Left lobe of liver (tissue), 2 donors: ENCODE measurements at places on chromosomes 3 and 15.
A peak's percentile ranks its signal among the peaks of the same experiment; 100 is the strongest.

- peak; percentile 56 for DNase-seq
These were observed 17.7 kb downstream of the SLC25A20 start for GRCh38 chr3:48881006-48881405.

DNA sequence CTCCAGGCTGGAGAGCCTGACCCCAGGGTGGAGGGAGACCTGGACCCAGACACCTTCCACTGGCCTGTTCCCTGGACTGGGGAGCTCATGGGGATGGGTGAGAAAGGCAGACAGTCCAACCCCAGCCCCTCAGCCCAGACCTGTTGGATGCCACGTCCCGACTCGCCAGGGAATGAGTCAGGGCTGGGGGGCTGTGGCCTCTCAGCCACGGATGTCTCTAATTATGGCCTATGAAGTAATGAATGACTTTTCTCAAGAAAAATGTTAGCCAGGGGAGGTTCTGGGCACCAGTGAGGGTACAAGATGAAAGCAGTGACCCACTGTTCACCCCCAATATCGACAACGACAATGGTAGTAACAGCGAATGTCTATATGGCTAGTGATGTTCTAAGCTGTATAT lies 107.0 kb upstream of the RPL32 start:
- no peak for DNase-seq

GRCh38 chr3:100836661-100837060 lies 127.4 kb downstream of the TFG start:
- DNase-seq, result no peak

- DNase-seq, result no peak
These were observed 33.3 kb upstream of the ATG7 start for GRCh38 chr3:11238880-11239279.

DNA sequence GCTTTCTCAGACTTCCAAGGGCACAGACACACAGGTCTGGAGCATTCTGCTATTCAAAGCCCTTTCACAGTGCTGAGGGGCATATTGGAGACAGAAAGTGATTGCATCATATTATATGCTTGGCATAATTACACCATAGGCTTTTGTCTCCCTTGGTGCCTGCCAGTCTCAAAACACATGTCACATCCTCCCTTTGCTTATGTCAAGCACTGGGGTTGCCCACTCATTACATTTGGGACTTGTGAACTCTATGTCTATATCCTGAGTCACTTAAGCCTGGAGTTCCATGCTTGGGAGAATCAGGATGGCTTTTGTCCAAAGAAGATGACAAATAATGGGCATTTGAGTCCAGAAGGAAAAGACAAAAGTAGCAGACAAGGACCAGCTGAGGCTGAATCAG lies 12.3 kb upstream of the PDZRN3 start:
- no peak for DNase-seq

DNA sequence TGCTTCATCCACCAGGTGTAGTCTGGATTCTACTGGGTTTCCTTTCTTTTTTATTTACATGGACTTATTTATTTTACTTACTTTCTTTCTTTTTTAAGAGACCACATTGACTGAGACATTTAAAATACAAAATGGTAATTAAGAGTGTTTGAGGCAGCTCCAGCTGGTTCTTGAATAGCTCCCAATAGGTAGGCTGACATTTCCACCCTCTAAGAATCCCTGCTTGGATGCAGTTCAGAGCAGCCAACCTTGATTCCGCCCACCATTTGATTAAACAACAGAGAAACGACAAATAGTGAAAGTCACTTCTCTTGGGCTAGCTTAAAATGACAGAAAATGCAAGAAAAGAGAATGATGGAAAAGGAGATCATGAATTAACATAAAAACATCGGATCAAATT lies 270.5 kb downstream of the TUSC7 start:
- DNase-seq, result no peak

- DNase-seq, result peak; percentile 71
These were observed 520 bp downstream of the SLC26A6 start for GRCh38 chr3:48634661-48635221.

DNA sequence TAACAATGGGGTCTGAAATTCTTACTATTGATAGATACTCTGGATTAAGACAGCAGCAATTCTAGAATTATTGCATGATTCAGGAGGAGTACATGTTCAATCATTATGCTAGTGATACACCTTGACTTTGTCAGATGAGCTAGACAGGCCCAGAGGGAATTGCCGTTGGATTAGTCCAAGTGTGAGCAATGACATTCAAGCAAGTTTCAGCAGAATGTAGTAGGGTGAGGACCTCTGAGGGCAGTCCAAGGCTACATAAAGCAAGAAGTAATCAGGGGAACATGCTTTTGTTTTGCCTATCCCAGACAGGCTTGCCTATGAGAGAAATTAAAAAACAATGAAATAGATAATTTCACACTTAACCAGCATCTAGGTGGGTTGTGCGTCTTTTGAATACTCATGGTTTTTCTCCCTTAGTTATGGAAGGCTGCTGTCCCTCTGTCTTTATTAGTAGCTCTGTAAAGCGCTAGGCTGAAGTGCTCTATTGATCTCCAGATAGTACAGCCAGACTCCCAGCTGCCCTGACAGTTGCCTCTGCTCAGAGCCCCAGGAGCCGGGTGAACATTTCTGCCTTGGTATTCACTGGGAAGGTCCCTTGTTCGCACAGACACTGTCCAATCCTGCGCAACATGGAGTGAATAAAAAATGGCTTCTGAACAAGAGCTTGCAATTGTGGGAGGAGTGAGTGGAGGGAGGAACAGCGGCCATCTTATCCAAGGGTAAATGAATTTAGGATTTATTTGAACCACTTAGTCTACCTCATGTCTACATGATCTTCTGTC lies 316.6 kb upstream of the ONECUT1 start:
- DNase-seq, result no peak

DNA sequence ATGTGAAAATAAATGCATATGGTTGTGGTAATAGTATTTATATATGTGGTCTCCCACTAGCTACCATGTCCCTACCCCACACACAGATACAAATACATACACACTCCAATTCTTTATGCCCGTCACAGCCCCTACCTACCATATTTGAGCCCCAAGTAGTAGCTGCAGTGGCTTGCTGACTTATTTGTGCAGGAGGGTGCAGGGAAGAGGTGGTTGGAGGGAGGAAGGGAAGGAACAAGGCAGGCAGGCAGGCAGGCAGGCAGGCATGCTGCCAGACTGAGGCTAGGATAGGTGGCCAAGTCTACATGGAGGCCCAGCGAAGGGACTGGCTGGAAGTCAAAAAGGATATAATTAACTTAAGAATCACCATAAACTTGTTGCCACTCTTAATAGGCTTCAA lies 82.9 kb downstream of the SCN11A start:
- no peak for DNase-seq

- peak; percentile 46 for DNase-seq
These were observed 503.5 kb downstream of the FGF12 start for GRCh38 chr3:192223815-192224214.

DNA sequence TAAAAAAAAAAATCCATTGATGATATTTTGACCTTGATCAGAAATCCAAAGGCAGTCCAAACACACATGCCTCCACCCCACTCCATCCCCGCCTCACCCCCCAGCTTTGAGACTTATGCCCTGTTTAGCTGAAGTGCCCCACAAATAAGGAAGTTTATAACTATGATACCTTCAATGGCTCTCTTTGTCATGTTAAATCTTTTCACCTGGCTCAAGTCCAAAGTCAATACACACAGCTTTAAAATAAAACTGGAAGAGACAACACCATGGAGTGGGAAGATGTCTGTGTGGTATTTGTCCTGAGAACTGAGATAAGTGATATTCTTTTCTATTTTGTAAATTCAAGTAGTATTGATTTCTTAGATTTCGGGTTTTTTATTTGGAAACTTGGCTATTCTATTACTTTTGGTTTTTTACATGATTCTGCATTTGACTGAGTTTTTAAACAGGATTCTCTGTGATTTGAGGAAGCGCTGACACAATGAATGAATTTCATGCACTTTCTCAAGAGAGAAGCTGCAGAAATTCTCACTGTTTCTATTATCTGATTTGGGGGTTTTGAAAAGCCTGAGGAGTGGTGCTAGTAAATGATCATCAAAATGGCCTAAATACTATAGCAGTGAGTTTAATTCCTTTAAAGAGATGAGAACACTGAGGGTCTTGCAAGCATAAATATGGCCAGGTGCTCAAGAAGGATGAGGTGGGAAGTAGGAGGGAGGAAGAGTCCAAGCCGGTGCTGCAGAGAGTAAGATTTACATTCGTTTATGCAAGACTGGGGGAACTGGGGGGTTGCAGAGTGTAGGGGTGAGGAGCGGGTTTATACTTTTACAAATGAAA lies 5.2 kb downstream of the FOXB1 start:
- DNase-seq, result no peak

DNA sequence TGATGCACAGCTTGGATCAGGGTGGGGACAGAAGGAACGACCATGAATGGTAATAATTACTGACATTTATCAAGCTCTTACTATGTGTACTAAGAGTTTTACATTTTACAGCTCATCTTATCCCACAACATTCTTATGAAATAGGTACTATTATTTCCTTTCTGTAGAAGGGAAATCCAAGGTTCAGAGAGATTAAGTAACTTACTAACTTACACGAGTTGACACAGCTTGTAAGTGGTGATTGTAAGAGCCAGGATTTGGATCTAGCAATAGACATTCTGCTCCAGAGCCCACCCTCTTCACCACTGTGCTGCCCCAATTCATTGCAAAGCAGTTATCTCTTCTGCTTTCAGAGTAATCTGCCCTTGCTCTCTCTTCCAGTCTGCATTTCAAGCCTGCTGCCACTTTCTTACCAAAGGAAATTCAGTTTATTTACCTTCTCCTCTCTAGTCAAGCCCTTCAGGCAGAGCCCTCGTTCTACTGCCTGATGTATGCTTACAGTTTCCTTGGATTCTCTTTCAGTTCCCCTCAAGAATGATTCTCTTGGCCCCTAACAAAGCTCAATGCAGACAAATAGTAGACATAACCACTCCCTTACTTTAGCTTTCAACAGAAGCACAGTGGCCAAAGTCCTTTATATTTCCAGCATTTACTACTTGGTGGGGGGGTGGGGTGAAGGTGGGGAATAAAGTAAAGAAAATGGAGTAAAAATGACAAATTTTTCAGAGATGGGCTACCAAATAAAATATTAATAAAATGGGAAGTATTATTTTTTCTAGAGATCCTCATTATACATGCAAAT lies 65.8 kb downstream of the ATP8B4 start:
- DNase-seq, result no peak

DNA sequence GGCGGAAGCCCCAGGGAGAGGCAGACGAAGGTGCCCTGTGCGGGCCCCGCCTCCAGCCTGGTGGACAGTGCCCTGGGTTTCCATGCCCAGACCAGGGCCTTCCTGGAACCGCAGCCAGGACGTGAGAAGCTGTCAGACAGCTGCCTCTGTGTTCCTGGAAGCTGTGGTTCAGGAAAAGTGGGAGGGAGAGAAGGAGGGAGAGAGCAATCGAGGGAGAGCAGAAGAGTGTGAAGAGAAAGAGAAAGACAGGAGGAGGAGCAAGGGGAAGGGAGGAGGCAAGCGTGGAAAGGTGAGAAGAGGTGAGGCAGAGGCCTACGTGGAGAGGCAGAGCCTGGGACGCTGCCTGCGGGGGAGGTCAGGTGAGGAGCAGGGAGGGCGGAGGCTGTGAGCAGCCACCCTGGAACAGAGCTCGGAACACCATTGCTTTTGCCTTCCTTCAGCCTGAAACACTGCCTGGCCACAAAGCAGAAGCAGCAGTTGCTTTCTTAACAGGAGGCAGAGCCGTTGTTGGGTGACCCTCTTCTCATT lies 18.6 kb downstream of the ZDHHC19 start:
- no peak for DNase-seq

- DNase-seq, result peak; percentile 73
These were observed 16.2 kb downstream of the RFT1 start for GRCh38 chr3:53114011-53114400.

- no peak for DNase-seq
These were observed 7.1 kb downstream of the CELSR3 start for GRCh38 chr3:48655606-48656005.

DNA sequence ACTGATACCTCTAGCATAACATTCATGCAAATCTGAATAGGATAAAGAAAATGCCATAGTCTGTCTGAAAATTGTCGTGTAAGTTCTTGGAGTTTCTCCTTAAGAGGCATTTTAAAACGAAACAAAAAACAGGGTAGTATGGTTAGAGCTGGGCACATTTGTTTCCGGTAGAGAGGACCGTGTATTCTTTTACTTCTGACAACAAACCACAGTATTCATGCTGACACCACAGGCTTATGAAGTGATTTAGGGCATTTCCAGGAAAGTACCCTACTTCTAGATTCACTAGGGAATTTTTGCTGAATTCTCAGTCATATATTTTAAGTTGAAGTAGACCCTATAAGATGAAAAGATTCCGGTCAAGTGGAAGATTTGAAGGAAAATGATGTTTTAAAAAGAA lies 541.3 kb downstream of the UNC13C start:
- no peak for DNase-seq

- no peak for DNase-seq
These were observed 201.3 kb upstream of the MRPL3 start for GRCh38 chr3:131704098-131704497.

GRCh38 chr15:100332231-100332630 lies 9.5 kb downstream of the ADAMTS17 start:
- DNase-seq, result no peak

DNA sequence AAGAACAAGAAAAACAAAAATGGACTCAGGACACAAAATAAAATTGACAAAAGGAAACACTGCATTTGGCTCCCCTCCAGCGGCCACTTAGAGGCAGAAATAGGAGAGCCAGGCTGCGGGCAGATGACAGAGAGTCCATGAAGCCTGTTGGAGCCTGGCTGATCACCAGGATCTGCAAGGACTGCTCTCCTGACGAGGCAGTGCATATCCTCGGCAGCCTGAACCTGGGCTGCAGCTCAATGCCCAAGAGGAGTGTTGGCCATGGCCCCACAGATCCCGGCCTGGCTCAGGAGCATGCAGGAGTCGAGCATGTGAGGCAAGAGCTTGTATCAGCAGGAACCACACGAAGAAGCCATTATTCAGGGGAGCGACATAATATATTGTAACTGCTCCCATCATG lies 199.8 kb downstream of the STT3B start:
- DNase-seq, result no peak

GRCh38 chr3:46138581-46138980 lies 69.5 kb downstream of the CCR1 start:
- DNase-seq, result no peak

DNA sequence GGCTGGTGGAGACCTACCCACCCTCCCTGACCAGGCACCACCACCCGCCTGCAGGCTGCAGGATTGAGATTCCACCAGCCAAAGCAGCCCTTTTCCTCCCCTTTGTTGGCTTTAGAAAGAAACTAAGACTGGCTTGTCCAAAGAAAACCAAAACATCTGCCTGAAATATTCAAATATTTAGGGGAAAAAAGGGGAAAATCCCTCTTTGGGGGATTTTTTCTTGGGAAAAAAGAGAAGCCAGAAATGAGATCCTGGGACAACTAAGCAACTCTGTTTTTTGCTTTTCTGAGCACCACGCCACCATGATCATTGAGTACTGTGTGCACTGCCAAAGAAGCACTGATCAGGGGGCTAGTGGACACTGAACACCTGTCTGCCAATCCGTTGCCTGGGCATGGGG lies 2.6 kb downstream of the DCLK3 start:
- no peak for DNase-seq
